ENCODE measurements at places on chromosomes 3 and 15.

DNA sequence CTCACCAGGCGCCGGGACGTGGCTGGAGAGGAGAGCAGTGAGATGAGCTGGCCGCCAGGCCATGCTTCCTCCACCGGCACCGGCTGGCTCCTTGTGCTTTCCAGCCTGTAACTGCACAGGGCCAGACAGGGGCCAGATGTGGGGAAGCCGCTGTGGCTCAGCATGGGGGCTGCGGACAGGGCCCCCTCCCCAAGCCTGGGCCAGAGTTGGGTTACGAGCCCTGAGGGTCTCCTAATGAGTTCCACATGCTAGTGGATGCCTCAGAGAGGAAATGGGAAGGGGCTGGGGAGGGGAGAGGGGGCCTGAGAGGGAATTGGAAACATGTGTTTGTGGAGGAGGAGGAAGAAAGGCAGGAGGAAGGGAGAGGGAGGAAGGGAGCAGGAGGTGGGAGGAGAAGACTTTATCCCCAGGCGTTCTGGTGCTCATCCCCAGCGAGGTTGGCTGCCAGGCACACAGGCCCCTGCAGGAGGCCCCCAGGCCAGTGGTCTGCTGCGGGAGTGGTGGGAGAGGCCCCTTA lies 11.7 kb upstream of the DUSP7 start:
- no peak for DNase-seq

DNA sequence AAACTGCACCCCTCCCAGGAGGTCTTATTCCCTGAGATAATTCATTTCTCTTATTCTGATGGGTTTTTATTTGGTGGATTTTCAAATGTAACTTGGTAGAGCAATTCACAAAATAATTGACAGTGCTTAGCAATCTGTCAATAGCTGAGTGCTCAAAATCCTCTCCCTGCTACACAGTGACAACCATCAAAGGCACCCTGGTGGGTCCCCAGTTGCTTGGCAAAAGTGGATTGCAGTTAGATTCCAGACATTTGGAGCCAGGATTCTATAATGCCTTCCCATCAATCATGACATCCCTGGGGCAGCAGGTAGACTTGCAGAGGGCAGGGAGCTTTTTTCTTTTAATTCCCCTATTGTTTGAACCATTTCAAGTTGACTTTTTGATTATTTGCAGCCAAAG lies 59.0 kb downstream of the FHIT start:
- DNase-seq: no peak

GRCh38 chr3:149411583-149411982 lies 34.1 kb upstream of the TM4SF1 start:
- no peak for DNase-seq

- no peak for DNase-seq
These were observed 763 bp downstream of the GOLGB1 start for GRCh38 chr3:121748680-121749275.

DNA sequence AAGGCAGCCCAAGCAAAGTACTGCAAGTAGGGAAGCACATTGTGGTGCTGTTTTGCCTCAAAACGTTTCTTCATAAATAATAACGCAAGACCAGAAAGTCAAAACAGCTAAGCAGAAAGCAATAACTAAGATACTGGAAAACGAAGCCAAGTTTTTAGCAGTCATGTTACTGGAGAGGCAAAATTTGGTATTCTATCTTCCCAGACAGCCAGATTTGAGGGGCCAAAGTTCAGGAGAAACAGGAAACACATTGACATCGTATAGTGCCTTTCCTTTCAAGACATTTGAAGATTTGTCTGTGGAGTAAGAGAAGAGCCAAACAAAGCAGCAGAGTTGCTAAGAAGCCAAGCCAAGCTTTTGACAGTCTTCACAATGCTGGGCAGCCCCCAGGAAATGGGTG lies 843.6 kb upstream of the NECTIN3 start:
- no peak for DNase-seq

- no peak for DNase-seq
These were observed 64.3 kb downstream of the TSC22D2 start for GRCh38 chr3:150472421-150472820.

DNA sequence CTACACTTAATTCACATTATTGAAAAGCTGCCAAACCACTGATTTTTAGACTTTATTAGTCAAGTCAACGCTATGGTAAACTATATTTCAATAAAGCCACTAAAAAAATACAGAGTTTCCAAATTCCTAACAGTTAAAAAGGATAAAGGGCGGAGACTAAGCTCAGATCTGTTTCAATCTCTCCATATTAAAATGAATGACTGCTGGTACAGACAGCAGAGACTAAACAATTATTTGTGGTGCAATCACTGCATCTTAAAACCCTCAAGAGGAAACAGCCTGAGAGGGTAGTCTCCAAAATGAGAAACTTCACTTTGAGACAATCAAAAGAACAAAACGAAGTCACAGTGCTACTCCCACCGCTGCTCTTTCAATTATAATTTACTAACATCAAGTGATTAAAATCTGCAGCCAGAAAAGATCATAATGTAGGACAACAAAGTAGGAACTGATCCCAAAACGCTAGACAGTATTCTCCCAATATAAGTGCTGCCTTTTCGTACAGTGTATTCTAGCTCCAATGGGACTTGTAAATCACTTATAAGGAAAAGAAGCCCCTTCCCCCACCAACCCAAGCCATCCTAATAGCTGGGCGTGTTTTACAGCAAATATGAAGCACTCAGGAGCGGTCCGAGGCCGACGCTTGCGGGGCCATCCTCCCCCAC lies 1.2 kb downstream of the UBP1 start:
- DNase-seq: no peak

DNA sequence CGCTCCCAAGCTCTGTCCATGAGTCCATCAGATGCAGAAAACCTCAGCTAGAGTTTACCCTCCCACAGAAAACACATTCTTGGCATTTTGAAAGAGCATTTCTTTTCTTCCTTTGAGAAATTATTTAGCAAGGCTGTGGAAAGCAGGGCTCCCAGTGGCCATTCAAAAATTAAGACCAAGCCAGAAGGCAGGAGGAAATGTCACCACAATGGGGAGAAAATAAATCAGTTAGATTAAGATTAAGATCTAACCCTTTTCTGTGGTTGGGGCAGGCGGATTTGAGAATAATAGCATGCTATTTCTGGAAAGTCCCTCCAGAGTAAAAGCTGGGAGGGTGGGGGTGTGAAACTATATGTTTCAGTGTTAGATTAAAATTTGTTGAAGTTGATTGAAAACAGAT lies 20.2 kb downstream of the LRIG1 start:
- no peak for DNase-seq

GRCh38 chr15:70799667-70800450 lies 36.5 kb upstream of the UACA start:
- peak; percentile 90 for DNase-seq

DNA sequence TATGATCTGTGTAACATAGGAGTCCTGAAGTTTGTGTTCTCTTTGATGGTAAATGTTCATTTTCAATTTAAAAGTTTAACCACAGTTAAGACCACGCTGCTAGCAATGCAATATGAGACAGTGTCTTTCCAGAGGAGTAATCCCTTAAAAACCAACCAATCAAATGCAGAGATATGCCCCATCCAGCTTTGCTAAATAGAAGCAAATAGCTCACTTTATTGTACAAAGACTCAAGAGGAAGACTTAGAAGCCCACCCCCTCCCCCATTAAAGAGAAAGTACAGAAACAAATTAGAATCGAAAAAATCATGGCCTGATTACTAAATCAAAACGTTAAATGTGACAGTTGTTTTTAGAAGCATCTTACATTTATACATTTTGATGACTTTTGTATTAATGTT lies 2.1 kb upstream of the ANP32A start:
- DNase-seq: no peak

- no peak for DNase-seq
These were observed 9.9 kb upstream of the APEH start for GRCh38 chr3:49664300-49664699.

DNA sequence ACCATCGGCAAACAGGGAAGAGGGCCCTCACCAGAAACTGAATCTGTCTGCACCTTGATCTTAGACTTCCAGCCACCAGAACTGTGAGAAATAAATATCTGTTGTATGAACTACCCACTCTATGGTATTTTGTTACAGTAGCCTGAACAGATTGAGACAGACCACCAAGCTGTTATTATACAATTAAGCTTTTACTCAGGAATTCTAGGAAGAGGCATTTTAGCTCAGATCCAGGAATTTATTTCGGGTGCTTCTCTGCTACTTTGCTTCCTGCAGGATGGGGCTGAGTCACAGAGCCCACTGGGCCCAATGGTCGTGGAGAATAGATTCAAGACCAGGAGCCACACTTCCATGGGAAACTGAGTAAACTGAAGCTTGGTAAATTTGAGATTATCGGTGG lies 145.5 kb upstream of the PFN2 start:
- DNase-seq: no peak

GRCh38 chr3:129662191-129662608 lies 55.7 kb upstream of the PLXND1 start:
- no peak for DNase-seq

- peak; percentile 23 for DNase-seq
These were observed 27.4 kb upstream of the HDAC11 start for GRCh38 chr3:13452490-13453335.

GRCh38 chr15:85379403-85380131 lies 836 bp upstream of the AKAP13 start:
- DNase-seq: no peak

DNA sequence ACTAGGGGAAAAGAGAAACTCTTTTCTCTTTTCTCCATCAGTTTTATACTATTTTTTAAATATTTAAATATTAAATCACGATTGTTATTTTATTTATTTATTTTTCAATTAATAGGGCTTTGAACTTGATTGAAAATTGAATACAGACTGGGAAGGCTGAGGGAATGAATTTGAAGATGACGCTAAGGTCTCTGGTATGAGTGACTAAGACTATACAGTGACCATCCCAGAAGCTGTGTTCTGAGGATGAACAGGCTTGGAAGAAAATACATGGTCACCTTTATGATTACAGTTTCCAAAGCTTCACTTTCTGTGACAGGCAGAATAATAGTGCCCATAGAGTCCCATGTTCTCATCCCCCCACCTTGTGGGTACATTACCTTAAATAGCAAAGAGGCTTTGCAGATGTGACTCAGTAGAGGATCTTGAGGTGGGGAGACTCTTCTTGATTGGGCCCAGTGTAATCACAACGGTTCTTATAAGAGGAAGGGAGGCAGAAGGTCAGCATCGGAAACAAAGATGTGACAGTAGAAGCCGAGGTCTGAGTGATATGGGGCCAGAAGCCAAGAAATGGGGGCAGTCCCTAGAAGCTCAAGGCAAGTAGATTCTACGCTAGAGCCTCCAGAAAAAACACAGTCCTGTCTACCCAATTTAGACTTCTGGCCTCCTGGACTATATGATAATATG lies 51.0 kb upstream of the LPP start:
- DNase-seq: no peak

- DNase-seq: no peak
These were observed 190.4 kb upstream of the BCL6 start for GRCh38 chr3:187935623-187936156.

GRCh38 chr15:29252234-29252633 lies 17.4 kb downstream of the NSMCE3 start:
- no peak for DNase-seq

GRCh38 chr3:64685800-64686445 lies 1.9 kb downstream of the ADAMTS9 start:
- DNase-seq: peak; percentile 66

- no peak for DNase-seq
These were observed 10.0 kb upstream of the ST8SIA2 start for GRCh38 chr15:92383519-92384324.

DNA sequence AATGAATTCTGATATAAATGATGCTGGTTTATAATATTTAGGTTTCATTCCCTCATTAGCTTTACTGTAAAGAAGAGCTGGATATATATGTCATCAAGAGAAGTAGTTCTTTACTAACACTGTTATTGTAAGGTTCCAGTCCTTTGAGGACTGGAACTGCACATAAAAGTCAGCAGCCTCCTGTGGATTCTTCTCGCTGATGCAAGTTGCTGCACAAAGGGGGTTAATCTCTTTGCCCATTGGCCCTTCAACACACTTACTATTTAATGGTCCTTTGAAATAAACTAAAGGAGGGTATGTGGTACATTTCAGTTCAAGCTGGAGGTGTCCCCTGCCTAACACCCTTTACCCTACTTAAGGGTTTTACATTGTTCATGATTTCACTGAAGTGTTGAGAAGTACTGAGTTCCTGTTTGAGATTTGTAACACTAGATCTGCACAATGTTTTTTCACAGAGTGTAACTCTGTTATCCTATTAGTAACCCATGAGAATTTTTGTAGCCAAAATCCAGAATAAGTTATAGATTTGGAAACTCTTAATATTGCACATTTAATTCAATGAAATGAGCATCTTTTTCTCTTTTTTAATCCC lies 43.9 kb downstream of the NR2C2 start:
- no peak for DNase-seq

DNA sequence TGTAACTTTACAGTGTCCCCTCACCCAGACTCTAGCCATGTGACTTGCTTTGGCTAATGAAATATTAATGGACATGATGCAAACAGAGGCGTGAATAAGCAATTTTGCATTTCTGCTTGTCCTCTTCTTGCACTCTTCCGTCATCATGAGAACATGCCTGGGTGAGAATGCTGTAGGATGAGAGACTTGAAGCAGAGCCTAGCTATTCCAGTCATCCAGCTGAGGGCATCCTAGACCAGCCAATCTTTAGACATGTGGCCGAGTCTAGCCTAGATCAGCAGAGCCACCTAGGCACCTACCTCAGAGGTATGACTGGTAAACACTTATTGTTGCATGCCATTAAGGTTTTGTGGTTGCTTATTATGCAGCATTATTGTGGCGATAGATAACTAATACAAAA lies 450.5 kb upstream of the AZI2 start:
- no peak for DNase-seq

DNA sequence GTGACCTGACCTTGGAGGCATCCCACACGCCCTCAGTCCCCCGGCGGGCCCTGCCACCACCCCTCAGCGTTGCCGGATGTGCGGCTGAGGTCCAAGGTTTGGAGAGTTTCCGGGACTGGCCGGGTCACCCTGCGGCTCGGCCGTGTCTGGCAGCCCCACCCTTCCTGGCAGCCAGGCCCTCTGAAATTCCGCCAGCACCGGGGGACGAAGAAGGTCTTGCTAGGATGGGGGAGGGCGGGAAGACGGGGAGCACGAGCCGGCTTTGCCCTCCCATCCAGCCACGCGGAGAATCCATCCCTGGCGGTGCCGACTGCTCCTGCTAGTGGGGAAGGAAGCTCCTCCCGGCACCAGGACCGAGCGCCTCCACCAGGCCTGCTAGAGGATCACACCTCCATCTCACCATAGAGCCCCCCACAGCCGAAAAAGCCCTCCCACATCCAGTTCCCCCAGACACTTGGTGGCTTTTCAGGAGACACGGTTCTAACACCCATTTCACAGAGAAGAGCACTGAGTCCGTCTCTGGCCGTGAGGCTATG lies 81.5 kb downstream of the CPN2 start:
- DNase-seq: no peak

- DNase-seq: no peak
These were observed 10.6 kb upstream of the CCDC80 start for GRCh38 chr3:112651516-112651915.

Data from GM04504 (cell line).